ENCODE measurements at places on chromosomes 3 and 15. TPM values are rescaled to one million over a fixed set of nuclear protein-coding genes. Genes with fewer than 3 reads are reported as not detected.

PLSCR4 gene
- 6.5 TPM for total RNA-seq

MYLK gene
- 13.5 TPM for total RNA-seq

B3GNT5 gene
- total RNA-seq: 29.3 TPM

GRIP2 gene
- 1.9 TPM for total RNA-seq

B3GALNT1 gene
- total RNA-seq: 0.10 TPM

GRAMD1C gene
- total RNA-seq: 0.23 TPM

VEPH1 gene
- total RNA-seq: 0.13 TPM

SELENOS gene
- total RNA-seq: 142 TPM

MED12L gene
- total RNA-seq: 0.39 TPM

PCOLCE2 gene
- total RNA-seq: 29.0 TPM

ESYT3 gene
- 1.1 TPM for total RNA-seq

TCAIM gene
- total RNA-seq: 8.3 TPM

CLDN18 gene
- total RNA-seq: not detected

ADAMTS7 gene
- 6.1 TPM for total RNA-seq

TMEM108 gene
- not detected for total RNA-seq

GCSAM gene
- total RNA-seq: not detected

VIPR1 gene
- total RNA-seq: 0.63 TPM

PLA2G4E gene
- not detected for total RNA-seq

ARGFX gene
- total RNA-seq: not detected

ARPP19 gene
- total RNA-seq: 86.2 TPM

C3orf52 gene
- total RNA-seq: 14.7 TPM

ROBO2 gene
- total RNA-seq: not detected

WNT5A gene
- total RNA-seq: 0.82 TPM

TMC3 gene
- not detected for total RNA-seq

CBLB gene
- 14.7 TPM for total RNA-seq

ARL14 gene
- 1.0 TPM for total RNA-seq

RIOX2 gene
- 27.7 TPM for total RNA-seq
